ENCODE measurements at places on chromosomes 1 and 21.

GRCh38 chr1:201014816-201015200 lies 8.7 kb downstream of the KIF21B start:
- DNase-seq, result no peak

- DNase-seq, result no peak
Observed at GRCh38 chr1:201072922-201073321, 39.3 kb downstream of the CACNA1S start.

GRCh38 chr1:115833856-115834255 lies 7.1 kb downstream of the NHLH2 start:
- DNase-seq, result no peak

DNA sequence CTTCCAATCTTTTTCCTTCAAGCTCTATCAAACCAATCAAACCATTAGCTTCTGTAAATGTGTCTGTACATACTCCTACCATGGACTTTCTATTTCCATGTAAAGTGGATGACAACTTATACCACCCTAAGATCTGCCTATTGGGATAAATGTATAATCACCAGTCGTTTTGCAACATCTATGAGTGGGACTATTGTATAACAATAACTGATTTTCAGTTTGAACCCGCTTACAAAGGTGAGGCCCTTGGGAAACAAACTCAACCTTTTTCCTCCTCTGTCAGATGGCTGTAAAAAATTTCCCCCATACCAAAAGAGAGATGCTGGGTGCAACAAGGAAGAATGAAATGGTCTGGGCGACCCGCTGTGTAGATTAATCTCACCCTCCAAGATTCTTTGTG lies 399.1 kb upstream of the ADAMTS5 start:
- no peak for DNase-seq

DNA sequence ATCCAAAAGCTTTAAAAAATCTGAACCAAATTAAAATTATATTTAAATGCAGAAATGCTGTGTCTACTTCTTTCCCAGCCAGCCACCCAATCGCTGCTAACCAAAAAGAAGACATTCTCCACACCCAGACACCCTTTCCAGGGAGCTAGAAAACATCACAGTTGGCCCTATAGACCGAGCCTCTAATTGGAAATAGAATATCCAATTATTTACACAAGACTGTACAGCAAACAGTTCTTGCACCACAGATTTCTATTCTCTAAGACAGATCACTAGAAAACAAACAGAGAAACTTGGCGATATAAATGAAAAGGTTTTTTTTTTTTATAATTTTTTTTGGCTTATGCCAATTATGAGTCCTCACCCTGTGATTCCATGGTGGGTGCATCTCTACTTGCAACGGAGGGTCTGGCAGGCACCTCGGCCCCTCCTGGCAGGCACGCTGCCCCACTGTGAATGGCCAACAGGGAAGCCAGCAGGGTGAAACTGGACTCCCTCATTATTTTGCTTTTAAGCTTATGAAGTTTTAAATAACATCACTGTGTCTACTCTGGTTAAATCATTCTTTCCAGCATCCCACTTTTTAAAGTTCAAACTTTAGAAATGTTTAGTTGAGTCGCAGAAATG lies 29.2 kb downstream of the BCAR3 start:
- no peak for DNase-seq

DNA sequence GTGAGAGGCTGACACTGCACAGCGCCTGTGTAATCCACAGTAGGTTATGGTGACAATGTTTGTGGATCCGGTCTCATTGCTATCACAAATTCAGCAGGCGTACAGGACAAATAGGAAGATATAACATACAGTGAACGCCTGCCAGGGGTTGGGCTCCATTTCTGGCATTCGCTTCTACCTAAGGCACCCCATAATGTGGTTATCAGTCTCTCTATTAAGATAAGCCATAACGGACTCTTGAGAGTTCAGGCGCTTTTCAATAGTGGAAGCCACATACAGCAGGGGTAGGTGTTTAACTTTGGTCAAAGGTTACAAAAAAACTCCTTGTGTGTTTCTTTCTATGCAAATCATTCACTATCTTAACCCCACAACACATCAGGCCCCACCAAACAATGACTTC lies 72.8 kb downstream of the SIPA1L2 start:
- no peak for DNase-seq

- no peak for DNase-seq
Observed at GRCh38 chr21:44571844-44572782, 1.4 kb upstream of the KRTAP10-4 start.

GRCh38 chr1:192171123-192171522 lies 12.9 kb downstream of the RGS18 start:
- DNase-seq, result no peak

DNA sequence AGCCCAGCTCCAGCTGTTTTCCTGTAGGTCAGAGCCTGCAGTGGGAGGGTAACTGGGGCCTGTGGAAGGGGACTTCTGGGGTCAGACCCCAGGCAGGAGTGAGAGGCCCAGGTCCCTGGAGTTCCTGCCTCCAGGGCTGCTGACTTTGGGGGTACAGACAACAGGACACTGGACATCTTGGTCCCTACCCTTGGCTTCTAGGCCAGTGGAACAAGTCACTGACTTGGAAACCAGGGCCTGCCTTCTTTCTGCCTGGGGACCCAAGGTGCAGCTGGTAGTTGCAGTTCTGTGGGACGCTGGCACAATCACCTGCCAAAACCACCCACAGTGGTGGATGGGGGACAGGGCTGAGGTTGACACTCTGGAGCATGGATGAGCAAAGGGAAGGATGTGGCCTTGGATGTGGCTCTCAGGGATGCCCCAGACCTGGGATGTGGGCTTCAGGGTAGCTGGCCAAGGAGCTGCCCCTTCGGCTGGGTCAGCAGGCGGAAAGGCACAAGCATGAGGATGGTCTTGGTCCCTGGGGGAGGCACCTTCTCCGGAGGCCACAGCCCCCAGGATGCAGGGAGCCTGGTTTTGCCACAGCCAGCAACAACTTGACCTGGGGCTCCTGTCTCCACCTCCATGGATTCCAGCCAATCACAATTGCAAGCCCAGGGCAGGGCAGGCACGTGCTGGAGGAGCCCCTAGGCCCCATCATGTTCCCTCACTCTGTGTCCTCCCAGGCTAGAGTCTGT lies 5.8 kb downstream of the JMJD4 start:
- no peak for DNase-seq

- peak; percentile 25 for DNase-seq
Observed at GRCh38 chr1:152052606-152053005, 15.8 kb upstream of the S100A11 start.

GRCh38 chr21:37783016-37783415 lies 133.2 kb downstream of the KCNJ6 start:
- DNase-seq, result no peak

DNA sequence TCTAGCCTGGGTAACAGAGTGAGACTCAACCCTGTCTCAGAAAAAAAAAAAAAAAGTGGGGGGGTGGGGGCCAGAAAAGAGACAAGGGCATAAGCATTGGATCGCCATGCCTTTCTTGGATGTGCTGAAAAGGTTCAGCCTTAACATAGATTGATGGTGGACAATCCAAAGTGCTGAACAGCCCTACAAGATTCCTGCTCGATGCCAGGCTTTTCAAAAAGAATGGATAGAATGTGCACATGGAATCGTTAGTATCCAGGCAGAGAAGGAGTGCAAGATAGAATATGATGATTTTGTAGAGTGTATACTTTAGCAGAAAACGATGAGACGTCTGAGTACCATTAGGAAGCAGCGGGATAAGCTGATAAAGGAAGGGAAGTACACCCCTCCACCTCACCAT lies 10.9 kb upstream of the COA7 start:
- DNase-seq, result no peak

DNA sequence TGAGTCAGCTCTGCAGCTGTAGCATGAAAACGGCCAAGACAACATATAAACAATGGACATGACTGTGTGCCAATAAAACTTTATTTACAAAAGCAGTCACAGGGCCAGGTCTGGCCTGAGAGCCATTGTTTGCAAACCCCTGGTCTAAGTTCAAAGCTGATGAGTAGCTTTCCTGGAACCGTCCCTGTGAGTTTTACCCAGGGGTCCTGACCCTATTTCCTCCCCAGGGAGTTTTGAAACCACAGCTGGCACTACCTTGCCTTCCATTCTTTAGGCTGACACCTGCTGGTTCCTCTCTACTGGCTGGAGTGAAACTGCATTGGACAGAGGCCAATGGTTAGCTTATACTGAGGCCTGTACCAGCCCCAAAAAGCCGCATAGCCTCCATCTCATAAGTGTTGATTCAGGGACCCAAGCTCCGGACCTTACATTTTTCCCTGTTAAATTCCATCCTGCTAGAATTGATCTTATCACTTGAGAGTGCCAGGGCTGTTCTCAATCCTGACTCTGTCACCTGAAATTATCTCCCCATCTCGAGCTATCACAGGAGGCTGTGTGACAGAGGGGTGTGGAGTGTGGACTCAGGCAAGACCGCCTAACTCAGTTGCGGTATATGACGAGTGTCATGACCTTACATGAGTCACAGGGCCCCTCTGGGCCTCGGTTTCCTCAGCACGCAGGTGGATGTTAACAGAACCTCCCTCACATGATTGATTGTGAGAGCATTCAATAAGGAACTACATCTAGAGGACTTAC lies 343.6 kb downstream of the NPHP4 start:
- no peak for DNase-seq

GRCh38 chr1:1039145-1039910 lies 19.4 kb downstream of the AGRN start:
- no peak for DNase-seq

DNA sequence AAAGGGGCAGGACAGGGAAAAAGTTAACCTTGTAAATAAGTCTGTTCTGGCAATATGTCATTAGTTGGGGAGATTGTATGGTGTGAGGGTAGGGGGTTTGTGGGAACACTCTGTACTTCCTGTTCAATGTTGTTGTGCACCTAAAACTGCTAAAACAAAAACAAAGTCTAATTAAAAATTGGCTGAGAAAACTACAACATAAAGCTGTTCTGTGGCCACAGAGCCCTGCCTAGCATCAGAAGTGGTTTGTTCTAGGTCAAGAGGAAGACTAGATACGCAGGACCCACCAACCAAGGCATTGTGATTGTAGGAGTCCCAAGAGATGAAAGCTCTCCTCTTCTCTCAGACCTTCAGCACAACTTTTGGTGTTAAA lies 81.0 kb upstream of the LRRC8D start:
- no peak for DNase-seq

DNA sequence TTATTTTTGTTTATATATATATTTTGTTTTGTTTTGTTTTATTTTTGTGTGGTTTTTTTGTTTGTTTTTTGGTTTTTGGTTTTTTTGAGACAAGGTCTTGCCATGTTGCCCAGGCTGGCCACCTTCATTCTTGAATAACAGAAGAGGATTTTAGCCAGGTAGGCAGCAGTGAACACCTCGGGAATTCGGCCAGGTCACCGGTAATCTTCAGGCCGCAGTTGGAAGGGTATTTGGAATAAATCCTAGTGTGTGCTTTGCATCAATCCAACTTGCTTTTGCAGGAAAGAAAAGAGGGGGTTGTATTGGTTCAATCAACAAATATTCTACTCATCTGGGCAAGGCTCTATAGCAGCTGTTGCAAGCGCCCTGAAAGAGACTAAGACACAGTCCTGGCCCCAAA lies 53.9 kb downstream of the MT1HL1 start:
- no peak for DNase-seq

- no peak for DNase-seq
Observed at GRCh38 chr1:76933847-76934815, 66.9 kb downstream of the ST6GALNAC5 start.

DNA sequence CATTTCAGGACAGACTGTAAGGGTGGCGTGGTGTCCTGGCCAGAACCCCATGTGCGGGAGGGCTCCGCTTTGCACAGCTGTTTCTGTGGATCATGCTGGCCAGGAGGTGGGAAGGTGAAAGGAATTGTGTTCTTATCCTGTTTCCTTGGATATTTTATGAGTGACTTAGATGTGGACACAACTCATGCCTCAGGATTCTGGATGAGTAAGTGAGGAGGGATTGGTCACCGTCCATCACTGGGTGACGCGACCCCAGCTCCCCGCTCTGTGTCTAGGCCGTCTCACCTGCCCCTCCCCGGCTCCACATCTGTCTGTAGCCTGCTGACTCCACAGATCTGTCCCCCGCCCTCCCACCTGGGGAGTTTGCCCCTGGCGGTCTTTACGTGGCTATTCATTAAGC lies 48.8 kb downstream of the PIK3CD start:
- DNase-seq, result no peak

GRCh38 chr1:52238887-52239707 lies 97.2 kb downstream of the ZFYVE9 start:
- DNase-seq, result no peak

DNA sequence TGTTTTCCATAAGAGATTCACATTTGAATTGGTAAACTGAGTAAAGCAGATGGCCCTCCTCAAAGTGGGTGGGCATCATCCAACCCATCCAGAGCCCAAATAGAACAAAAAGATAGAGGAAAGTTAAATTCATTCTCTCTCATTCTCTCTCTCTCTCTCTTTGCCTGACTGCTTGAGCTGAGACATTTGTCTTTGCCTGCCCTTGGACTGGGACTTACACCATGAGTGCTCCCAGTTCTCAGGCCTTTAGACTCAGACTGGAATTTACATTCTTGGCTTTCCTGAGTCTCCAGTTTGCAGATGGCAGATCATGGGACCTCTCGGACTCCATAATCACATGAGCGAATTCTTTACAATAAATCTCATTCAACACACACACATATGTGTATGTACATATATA lies 69.6 kb downstream of the RGS13 start:
- DNase-seq, result no peak

GRCh38 chr21:44918581-44919033 lies 2.1 kb downstream of the ITGB2 start:
- no peak for DNase-seq

All from GDM1 (cell line).